ENCODE measurements at places on chromosomes 2 and 18. TPM values are rescaled to one million over a fixed set of nuclear protein-coding genes. Genes with fewer than 3 reads are reported as not detected.

GRCh38 chr2:86097913-86098312, 7.8 kb downstream of the POLR1A start:
- DNase-seq: no peak

DNA sequence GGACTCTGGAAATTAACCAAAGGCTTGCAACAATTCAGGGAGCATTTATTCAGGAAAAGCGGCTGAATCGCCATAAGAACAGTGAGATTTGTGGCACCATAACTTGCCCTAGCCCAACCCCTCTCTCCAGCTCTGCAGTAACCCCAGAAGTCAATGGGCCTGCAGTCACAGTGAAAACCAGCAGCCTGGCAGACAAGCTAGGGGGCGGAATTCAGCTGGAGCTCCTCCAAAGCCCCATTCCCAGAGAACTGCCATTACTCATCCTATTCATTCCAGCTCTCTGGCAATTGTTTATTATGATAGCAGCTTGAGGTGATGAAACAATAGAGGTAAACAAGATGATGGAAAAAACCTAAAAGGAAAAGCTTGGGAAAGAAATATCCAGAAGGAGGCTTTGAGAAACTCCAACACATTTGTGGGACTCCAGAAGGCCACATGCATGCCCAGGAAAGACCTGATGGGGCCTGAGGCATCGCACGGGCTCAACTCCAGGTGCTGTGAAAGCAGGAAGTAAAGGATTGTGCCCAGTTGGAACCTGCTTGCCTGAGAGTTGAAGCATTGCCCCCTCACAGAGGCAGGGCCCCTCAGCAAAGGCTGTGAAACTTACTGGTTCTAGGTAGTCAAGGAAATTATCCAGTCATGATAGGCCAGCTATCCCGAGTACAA, 126.7 kb downstream of the TWIST2 start:
- no peak for DNase-seq

DNA sequence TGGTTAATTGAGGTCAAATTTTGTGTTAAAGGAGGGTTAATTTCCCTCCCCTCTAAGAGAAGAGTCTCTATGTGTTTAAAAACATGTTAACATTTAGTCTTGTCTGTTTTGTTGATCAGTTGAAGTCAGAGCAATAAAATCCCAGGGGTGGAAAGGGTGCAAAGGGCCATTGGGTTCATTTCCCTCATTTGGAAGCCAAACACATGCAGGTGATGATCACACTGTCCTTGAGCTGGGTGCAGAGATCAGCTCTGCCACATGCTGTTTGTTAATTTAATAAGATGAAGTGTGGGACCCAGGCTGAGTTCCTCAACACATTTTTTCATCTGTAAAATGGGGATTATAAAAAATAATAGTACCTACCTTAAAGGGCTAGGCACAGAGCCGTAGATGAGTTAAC, 260.9 kb downstream of the LPIN1 start:
- no peak for DNase-seq

TRIP12 gene
- polyA plus RNA-seq: 198 TPM

LIMS3 gene
- polyA plus RNA-seq: 3.4 TPM
